ENCODE measurements at places on chromosomes 7 and 10.

GRCh38 chr10:14010101-14010558 is 320.6 kb downstream of the FRMD4A start:
- peak; percentile 35 for DNase-seq

- DNase-seq = no peak
These were observed 471.2 kb downstream of the PLXNA4 start for GRCh38 chr7:132105096-132105495.

- no peak for DNase-seq
These were observed 23.8 kb downstream of the DIP2C start for GRCh38 chr10:665579-666091.

GRCh38 chr10:88478256-88478655 is 104.9 kb downstream of the RNLS start:
- DNase-seq = no peak

GRCh38 chr10:57785546-57785945 is 482.1 kb downstream of the IPMK start:
- DNase-seq = no peak
